ENCODE measurements at places on chromosomes 7 and 10.

- DNase-seq, result peak; percentile 55
These were observed 823.8 kb downstream of the LRMDA start for GRCh38 chr10:76255241-76255640.

- DNase-seq, result no peak
These were observed 27.9 kb downstream of the TARP start for GRCh38 chr7:38245409-38245977.

GRCh38 chr7:33346055-33346454 lies 216.7 kb downstream of the BBS9 start:
- no peak for DNase-seq

DNA sequence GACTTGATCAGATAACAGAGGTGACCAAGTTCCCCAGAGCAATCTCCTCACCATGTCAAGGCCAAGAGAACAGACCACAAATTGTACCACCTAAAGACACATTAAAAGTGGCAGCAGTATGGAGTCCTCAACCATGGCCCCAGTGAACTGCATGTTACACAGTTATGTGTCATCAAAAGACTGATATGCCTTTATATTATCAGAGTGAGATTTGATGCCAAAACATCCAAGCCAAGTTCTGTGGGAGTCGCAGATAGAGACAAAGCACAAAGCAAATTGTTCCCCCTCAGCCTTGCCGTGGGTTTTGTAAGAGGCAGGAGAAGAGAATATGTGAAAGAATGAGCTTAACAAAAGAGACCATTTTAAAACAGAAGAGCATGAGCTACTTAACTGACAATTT lies 39.2 kb upstream of the TES start:
- DNase-seq, result no peak

DNA sequence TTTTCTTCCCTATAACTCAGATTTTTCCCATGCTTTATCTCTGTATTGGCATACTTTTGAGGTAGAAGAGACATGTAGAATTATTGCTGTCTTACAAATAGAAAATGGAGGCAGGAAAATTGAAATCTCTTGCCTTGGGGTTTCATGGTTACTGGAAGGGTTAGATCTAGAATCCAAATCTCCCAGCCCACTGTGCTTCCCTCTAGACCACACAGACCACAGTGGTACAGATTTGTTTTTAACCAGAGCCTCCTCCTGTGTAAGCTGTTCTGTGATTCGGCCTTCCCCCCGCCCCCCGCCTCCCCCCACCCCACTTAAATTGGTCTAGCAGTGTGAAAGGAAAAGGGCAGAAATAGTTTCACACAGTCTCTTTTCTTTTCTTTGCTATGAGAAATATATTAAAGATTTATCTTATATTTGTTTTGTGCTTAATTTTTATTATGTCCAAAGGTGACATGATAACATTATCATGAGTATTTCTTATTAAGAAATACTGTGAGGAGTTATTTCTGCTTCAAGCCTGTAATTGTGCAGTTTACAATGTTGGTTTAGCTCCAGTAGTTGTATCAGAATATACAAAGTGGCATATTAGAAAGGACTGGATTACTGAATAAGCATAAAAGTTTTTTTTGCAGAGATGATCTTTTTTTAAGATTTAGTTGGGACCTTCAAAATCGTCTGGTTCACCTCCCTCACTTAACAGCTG lies 368.8 kb upstream of the BMPER start:
- DNase-seq, result no peak

- DNase-seq, result no peak
These were observed at the start of gene RBM20 for GRCh38 chr10:110643653-110644597. RBM20 (plus strand) TSS chr10:110644336; CDS start chr10:110644455, 119 bp downstream.

GRCh38 chr7:6171532-6172223 lies 100.7 kb downstream of the CYTH3 start:
- DNase-seq, result no peak

GRCh38 chr10:115985786-115986185 lies 287.2 kb downstream of the GFRA1 start:
- no peak for DNase-seq

DNA sequence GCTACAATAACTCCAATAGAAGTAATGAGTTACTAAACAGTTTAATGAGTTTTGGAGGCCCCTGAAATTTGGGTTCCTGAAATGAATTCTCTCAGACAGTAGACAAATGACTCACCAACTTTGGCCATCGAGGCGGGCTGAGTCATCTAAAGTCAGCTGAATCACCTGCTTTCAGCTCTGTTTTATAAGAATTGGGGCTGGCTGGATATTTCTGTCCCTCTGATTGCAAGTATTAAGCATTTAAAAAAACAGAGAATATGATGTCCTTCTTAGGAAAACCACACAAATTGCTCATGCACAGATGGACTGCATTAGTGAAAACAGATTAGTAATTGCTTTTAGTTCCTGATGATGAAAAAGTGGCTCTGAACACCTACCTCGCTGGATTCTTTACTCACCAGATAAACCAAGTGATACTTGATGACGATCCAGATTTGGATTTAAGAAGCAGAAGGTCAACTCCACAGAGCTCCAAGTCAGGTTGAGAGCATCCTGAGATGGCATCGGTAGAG lies 59.1 kb downstream of the ZNF365 start:
- peak; percentile 99 for DNase-seq

DNA sequence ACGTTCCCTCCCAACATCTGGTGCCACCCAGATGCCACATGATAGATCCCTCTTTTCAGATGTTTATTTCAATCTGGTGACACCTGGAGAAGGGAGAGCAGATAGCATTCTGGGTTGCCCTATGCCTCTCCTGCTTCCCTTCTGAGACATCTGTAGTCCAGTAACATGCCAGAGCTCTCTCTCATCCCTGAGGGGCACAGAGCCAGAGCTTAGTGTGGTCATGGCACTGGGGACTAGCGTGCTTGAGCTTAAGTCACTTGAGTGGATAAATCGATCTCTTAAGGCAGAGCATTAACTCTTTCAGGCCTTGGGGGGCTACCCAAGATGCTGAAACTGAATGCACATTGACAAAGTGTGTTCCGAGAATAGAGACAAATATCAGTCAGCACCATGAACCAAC lies 47.9 kb downstream of the WNT2 start:
- no peak for DNase-seq

GRCh38 chr7:92813390-92814024 lies 22.9 kb downstream of the CDK6 start:
- DNase-seq, result peak; percentile 59

- DNase-seq, result no peak
These were observed 167.2 kb downstream of the RAMP3 start for GRCh38 chr7:45324683-45325237.

GRCh38 chr10:31940839-31941653 lies 12.4 kb upstream of the ARHGAP12 start:
- peak; percentile 95 for DNase-seq

DNA sequence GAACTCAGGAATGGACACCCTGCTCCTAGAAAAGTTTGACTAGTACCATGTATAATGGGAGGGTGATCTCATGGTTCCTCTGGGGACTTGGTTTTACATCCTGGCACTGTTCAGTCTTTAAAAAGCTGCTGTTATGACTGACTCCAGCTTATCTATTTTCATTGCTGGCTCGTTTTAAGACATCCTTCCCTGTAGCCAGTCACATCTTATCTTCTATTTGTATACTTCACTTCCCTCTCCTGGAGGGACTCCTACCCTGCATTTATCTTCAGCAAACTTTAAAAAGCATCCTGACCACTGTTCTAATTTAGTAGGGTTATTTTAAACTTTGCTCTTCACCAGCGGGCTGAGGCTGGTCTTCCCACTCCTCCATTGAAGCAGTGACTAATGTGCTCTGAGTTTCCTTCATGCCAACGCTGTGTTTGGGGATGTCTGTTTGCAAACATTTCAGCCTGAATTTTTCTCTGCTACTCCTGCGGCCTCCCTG lies 72.9 kb upstream of the ARMC3 start:
- DNase-seq, result no peak

GRCh38 chr10:127195571-127196281 lies 665 bp downstream of the INSYN2A start:
- DNase-seq, result no peak

- peak; percentile 49 for DNase-seq
These were observed 121.6 kb downstream of the CREB5 start for GRCh38 chr7:28533731-28534531.

DNA sequence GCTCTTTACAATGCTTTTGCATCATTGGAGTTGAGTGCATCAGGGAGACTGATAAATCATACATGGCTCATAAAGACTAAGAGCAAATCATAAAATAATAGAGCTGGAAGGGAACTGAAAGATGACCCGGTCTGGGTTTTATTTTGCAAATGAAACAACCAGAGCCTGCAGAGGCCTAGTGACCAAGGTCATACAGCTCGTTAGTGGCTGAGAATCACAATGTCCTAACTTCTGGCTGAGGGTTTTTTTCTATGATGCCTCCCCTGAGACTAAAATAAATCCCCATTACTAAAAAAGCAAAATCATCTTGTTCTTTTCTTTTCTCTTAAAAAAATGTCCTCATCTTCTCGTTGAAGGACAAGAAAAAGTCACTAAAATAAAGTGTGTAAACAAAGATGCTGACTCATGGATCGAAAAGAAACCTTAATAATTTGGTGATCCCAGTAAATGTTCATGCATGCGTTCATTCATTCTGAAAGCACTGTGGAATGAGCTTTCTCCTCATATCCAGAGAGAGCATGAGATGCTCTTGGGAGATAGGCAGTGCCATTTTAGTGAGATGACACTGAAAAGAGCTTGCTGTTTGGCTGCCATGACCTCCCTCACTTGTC lies 107.8 kb upstream of the PHYHIPL start:
- no peak for DNase-seq

GRCh38 chr10:101817337-101818118 lies 716 bp downstream of the OGA start:
- DNase-seq, result peak; percentile 95

GRCh38 chr10:126302826-126303665 lies 85.2 kb downstream of the ADAM12 start:
- DNase-seq, result peak; percentile 30

DNA sequence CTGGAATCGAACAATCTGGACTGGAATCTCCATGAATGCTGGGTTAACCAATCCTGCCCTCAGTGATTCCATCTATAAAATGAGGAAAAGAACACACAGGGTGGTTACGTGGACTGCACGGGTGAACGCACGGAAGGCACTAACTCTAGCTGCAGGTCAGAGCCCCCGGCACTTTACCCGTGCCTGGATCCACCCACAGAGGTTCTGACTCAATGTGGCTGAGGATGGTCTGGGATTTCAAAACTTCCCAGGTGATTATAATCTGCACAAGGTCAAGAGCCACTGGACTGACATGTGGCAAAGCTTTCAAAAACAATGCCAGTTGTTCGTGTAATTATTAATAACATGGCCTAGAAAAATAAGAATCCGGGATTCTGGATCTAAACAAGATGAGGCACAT lies 29.2 kb downstream of the KIAA1549 start:
- DNase-seq, result no peak

DNA sequence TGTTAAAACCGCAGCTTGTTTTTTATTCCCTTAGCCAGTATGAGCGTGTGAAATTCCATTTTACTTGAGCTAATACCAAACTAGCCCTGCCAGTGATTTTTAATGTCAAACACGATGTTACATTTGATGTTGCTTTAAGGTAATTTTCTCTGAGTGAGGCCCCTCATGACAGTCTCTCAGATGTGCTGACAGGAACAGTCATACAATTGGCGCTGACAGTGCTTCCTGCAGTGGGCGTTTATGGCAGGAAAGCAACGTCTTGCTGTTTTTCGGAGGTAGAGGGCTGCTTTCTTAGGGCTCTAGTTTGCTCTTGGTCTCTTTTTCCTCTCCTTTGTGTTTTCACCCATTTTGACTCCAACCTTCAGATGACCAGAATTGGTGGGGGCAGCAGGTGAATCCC lies 19.3 kb downstream of the PON1 start:
- no peak for DNase-seq

DNA sequence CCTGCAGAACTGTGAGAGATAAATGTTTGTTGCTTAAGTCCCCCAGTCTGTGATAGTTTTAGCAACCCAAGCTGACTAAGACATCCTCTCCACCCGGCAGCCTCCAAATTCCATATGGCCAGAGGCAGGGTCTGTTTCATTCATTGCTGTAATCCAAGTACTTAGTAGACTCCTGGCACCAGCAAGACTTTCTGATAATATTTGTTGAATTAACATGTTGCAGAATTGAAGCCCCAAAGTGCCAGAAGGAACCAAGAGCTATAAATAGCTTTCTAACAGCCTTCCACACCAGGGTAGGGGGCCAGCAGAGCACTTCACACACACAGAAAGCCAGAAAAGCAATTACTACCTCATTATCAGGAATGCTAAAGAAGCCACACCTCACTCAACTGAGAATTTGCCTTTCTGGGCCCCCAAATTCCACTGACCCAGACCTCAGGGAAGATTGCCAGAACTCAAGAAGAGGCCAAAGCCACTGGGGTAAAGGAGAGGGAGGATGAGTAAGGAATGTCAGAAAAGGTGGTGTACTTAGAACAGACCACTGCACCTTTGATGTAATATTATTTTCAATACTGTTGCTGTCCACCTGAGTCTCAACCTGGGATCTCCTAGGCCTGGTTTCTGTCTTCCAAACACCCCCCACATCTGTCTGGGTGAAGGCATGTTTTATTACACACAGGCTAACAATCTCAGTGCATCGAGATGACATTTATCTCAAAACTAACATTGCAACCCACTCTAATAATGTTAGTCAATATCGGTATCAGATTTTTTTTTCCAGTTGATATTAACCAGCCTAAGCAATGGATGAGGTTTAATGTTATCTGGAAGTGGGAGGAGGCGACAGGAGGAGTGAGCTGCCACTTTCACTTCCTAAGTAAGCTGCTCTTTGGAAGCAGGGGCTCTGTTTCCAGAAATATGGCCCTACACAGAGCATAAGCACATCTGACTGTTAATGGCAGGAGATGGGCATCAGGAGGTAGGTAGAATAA lies 5.5 kb downstream of the NOD1 start:
- DNase-seq, result peak; percentile 84

Data from fibroblast of skin of abdomen (primary cell).